ENCODE measurements at places on chromosomes 2 and 18. TPM values are rescaled to one million over a fixed set of nuclear protein-coding genes. Genes with fewer than 3 reads are reported as not detected.

The COL6A3 gene
- total RNA-seq: 0.03 TPM

The SERPINB13 gene
- not detected for total RNA-seq

- no peak overlapping the region for H3K4me3 ChIP-seq
- no peak for DNase-seq
- H3K27me3 ChIP-seq: no peaks in the 10 kb centered on the region
- peaks cover 30% of the 10 kb centered on the region for H3K36me3 ChIP-seq
Measured at GRCh38 chr2:171794918-171795317, 99.1 kb downstream of the SLC25A12 start.

DNA sequence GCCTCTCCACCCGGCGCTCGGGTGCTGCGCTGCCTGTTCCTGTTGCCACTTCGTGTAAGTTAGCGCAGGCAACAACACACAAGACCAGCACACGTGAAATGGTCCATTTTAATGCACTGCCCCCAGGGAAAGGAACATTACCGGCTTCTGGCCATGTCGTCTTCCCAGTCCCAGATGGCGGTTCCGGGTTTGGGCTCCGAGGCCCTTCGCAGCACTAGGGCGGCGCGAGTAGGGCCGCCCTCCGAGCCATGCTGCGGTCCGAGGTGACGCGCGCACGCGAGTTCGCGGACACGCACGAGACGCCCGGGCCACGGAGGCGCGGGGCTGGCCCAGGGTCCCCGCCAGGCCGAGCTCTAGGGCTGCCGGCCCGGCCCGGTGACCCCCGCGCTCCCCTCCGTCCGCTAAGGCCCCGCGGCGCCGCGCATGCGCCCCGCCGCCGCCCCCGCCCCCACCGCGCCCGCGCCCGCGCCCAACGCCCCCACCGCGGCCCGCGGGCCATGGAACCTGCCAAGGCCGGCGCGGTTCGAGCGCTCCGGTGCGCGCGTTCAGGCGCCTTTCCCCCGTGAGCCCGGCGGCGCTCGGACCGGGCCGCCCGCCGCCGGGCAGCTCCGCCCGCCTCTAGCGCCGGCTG lies 367 bp upstream of the ZNF236 start:
- no peaks in the 10 kb centered on the region for H3K27me3 ChIP-seq
- peaks cover 44% of the 10 kb centered on the region for H3K4me1 ChIP-seq
- peak overlapping the region; percentile 91 for H3K27ac ChIP-seq
- H3K4me3 ChIP-seq: peak overlapping the region; percentile 92
- peak; percentile 69 for DNase-seq

GRCh38 chr18:23539296-23539695 lies 36.0 kb downstream of the RMC1 start:
- H3K27me3 ChIP-seq: no peaks in the 10 kb centered on the region
- peaks cover 78% of the 10 kb centered on the region for H3K36me3 ChIP-seq
- H3K4me1 ChIP-seq: peaks cover 40% of the 10 kb centered on the region
- H3K27ac ChIP-seq: peak overlapping the region; percentile 67

- H3K4me1 ChIP-seq: peaks cover 2% of the 10 kb centered on the region
- no peak overlapping the region for H3K4me3 ChIP-seq
Measured at GRCh38 chr2:33215299-33215698, 261.1 kb upstream of the RASGRP3 start.

Data from activated CD8-positive, alpha-beta T cell treated with anti-CD3 and anti-CD28 coated beads, Interleukin-2, amount 10 ng/mL, durations not matched to agents 7 days and 5 days (primary cell).